ENCODE measurements at places on chromosomes 4 and X. TPM values are rescaled to one million over a fixed set of nuclear protein-coding genes. Genes with fewer than 3 reads are reported as not detected.
A peak's percentile ranks its signal among the peaks of the same experiment; 100 is the strongest.

DNA sequence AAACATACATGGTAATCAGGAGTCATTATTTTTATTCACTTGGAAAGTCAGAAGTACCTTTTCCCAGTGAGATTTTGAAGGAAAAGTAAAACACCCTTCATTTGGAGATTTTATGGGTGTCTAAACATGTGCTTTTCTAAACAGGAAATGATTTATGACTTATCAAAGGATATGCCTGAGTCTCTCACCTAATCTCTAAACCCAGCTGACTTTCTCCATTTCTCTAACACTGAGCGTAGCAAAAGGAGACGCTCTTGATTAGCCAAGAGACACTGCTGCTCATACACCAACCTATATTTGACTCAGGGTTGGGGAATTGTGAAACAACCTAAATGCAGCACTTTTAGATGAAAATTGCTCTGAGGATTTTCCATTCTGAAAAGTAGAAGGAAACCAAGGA is 468.5 kb upstream of the FTHL17 start:
- no peak for DNase-seq

DNA sequence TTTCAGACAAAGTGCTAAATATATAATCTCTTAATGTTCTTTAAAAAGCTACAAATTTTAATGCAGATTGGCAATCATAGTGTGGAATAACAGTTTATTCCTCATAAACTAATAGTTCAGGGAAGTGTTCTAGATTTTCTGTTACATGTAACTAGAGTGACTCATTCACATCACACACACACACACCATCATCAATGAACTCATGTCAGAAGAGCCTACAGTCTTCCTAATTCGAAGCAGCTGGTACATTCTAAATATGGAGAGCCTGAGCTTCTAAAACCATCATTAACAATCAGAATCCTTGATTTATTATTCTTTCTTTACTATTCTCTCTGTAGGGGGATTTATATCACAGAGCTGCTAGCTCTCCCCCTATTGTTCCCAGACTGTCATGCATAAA is 49.6 kb downstream of the DKK2 start:
- no peak for DNase-seq

DNA sequence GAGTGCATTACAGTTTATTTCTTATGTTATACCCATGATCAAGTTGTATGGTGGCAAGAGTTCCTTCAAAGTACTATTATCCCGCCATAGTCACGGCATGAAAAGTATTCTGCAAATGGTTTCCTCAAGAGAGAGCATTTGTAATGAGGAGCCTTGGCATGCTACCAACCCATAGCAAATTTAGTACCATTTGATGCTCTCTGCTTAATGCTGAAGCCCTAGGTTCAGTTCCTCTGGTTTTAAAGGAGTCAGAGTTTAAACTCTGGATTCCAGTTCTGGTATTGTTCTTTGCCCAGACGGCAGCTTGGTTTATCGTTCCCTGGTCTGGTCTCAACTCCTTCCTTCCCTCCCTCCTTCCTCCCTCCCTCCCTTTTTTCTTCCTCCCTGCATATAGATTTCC is 371.3 kb downstream of the BMPR1B start:
- DNase-seq, result no peak

DNA sequence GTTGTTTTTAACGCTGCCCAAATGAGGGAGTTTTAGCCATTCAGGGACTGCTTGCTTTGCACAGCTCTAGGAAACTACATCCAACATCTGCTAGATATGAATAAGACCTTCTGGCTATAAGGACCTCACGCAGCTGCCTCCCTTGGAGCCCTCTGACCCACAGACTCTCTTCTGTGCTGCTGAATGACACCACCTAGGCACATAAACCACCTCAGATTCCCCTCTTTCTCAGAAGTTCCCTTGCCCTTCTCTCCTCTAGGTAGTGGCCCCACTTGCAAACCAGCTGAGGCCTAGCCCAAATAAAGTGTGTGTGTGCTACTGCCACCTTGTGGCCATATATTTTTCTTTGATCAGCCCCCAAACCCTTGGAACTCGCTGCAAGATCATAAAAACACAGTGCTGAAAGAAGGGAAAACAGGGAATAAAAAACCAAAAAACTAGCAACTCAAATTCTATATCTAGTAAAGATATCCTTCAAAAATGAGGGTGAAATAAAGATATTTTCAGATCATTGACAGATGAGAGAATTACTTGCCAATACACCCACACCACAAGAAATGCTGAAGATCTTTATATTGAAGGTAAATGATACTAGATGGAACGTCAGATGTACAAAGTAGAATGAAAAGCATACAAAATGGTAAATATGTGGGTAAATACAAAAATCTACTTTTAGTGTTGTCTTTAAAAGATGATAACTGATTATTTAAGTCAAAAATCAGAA is 265.9 kb downstream of the ADAMTS3 start:
- peak; percentile 15 for DNase-seq

DNA sequence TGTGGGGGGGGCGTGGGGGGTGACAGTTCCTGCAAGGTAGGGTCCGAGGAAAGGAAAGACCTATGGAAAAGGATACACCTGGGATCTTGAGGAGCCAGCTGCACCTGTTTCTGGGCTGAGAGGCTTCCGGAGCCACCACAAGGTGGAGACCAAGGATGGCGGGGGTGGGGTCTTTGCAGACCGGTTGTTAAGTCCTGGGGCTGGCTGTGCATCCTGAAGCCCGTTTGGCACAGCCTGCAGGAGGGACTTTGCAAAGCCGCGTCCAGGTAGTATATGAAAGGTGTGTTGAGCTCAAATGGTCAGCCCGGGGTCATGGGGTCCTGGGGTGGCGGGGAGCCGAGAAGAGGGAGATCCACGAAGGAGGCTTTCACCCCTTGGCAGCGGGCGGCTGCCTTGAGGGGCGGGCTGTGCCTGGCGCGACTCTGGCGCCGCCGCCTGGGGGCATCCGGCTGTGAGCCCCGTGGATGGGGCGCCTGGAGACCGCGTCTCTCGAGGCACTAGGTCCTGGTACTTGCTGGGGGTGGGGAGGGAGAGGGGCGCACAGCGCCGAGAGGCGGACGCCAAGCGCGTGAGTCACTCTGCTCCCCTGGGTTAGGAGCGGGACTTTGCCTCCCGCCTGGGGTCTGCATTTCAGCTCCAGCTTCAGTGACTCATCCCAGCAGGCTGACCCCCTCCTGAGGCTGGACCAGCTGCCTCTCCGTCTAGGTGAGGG is 58.2 kb upstream of the DYNLT3 start:
- DNase-seq, result no peak

GRCh38 chr4:83947830-83948193 is 411.9 kb downstream of the GPAT3 start:
- no peak for DNase-seq

The LEF1 gene
- total RNA-seq, result 1.6 TPM

The PDZD4 gene
- 0.07 TPM for total RNA-seq

GRCh38 chr4:163087805-163088204 is 78.9 kb downstream of the NAF1 start:
- no peak for DNase-seq

DNA sequence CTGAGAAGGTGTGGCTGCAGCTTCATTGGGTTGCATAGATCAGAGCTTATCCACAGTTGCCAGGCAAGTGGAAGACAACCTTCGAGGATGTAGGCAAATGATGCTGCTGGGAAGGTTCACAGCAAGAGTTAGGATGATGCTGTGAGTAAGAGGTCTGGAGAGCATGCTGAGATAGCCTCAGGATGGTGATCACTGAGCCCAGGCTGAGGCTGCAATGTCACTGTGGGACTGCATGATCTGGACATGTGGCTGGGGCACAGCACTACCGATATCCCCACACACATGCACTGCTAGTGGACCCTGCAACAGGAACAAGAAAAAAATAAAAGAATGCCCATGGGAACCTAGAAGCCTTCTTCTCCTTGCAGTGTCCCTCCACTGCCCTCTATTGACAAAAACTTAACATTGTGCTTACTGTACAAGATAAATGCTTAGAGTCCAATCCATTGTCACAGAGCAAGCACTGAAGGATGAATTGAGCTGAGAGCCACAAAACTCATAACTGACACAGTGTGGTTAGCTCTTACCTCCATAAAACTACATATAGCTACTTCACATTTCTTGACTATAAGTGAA is 105.6 kb downstream of the CNKSR2 start:
- DNase-seq, result peak; percentile 14

DNA sequence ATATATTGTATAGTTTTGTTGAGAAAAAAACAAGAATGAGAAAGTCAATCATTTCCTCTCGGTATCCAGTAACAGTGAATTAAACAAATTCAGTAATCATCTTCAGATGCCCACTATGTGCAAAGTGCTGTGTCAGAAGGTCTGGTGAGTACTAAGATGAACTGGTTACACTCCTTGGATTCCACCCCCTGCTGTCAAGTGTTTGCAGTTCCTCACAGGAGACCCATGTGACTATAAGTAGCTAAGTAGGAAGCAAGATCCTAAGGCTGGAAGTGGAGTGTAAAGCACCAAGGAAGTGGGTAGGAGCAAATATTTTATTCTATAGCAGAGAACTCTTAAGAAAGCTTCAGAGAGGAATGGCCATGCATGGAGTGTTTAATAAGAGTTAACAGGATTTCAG is 73.6 kb downstream of the SNX25 start:
- DNase-seq, result no peak

The ADRA2C gene
- total RNA-seq, result not detected

GRCh38 chrX:12405306-12405705 is 267.0 kb downstream of the FRMPD4 start:
- no peak for DNase-seq

The RBM46 gene
- total RNA-seq, result not detected

The ATP5ME gene
- total RNA-seq, result 193 TPM

DNA sequence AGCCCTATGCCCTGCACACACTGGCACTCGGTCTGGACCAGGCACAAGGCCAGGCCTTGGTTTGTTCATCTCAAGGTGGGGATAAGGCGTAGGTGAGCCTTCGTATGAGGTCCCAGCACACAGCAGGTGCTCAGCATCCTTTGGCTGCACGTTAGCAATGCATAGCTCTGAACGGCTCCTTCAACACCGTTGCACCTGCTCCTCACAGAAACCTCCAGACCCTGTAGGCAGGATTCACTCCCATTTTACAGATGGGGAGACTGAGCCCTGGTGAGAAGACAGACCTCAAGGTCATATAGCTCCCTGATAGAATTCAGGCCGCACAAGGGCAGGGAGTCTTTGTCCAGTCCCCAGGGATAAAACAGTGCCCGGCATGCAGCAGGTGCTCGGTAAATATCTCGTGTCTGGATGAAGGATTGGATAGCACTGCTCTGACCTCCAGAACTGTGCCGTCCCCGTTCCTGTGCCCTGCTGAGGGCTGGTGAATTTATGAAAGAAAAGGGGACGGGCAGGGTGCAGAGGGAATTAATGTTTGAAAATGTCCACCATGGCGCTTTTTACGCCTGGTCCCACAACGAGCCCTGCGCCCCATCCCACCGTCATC is 2.4 kb downstream of the PPP2R2C start:
- DNase-seq, result no peak

GRCh38 chr4:174764105-174764729 is 64.8 kb downstream of the GLRA3 start:
- no peak for DNase-seq

The MAGED4B gene
- 5.0 TPM for total RNA-seq

GRCh38 chrX:132491191-132491590 is 2.4 kb upstream of the MBNL3 start:
- no peak for DNase-seq

GRCh38 chr4:56410247-56411062 is 23.2 kb upstream of the AASDH start:
- no peak for DNase-seq

DNA sequence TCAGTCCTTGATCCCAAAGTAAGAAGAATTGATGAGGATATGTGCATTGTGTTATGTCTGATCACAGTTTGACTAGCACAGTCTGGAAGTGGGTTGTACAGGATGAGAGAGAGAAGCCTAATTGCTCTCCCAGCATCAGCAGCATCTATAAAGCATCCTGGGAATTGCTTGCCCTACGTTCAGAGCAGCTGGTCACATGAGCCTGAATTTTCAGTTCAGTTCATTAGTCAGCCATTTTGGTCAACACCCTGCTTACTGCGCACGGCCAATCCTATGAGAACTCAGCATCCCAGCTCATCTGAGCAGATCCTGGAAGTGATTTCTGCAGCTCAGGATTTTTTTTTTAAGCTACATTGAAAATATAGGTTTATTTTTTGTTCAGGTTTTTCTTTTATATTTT is at the start of gene RUFY3:
RUFY3 (plus strand) TSS at position 218 of the 400 bp plus-strand sequence. CDS start 610 bp downstream, outside the sequence.
- DNase-seq, result no peak

DNA sequence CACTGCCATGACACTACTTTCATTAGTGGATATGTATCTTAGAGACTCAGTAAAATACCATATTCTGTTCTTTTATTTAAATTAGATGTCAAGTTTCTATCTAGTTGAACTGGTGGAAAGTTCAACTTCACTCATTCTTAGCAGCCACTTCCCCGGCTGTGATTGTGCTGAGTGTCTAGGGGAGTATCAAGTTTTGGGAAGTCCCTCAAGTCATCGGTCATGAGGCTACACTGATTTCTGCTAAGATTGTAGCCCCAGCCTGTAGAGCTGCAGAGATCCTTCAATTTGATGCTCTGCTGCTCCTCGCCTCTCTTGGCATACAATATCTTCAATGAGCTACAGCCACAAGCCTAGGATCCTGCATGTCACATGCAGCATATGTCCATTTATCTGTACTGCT is 53.9 kb downstream of the DMP1 start:
- no peak for DNase-seq

The GLOD5 gene
- total RNA-seq, result not detected

GRCh38 chr4:165381821-165382373 is 3.1 kb downstream of the CPE start:
- DNase-seq, result no peak

The DUSP21 gene
- not detected for total RNA-seq

The DRP2 gene
- total RNA-seq, result 0.07 TPM

DNA sequence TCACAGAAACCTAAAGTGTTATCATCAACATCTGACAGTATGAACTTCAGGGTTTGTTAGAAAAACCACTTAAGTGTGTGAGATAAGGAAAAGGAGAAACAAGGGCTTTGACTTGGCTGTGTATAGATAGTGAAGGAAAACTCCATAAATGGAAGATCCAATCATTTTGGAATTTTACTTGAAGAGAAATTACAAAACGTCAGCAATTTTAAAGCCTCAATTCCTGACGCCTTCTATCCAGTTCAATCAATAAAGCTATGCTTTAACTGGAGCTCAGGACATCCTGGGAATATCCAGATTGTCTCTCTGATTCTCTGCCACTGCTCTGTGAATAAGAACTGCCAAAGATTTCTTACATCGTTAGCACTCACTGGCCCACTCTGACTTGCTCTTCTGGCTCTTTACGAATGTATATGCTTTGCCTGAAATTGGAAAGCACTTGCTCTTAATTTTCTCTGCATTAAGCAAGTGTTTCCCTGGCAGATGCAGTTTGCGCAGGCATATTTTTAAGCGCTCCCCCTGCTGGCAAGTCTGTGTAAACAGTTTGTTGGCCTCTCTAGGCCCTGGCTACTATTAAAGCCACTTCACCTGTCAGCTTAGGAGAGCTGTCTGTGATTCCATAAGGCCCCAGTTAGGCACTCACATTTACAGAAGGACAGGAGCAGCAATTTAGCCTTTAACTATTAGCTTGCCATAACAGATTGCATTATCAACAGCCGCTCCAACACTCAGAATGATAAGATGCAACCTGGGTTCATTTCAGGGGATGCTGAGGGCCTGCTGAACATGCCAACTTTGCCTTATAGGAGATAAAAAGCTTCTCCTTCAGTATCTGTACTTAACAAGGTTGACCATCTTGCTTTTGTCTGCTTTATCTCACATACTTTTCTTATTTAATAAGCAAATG is 251.4 kb upstream of the DDX53 start:
- DNase-seq, result peak; percentile 14

- DNase-seq, result no peak
These were observed 207.8 kb upstream of the DCAF8L1 start for GRCh38 chrX:28189011-28189410.

The CXCL6 gene
- total RNA-seq, result not detected

The SOX3 gene
- not detected for total RNA-seq

The BEX5 gene
- 0.61 TPM for total RNA-seq

- DNase-seq, result no peak
These were observed 5.5 kb downstream of the CAMK2D start for GRCh38 chr4:113756005-113756410.
